A549 treated with ZK216348 at 1 μM for 4 hours (cell line): ENCODE measurements at places on chromosomes 5 and 9. TPM values are rescaled to one million over a fixed set of nuclear protein-coding genes. Genes with fewer than 3 reads are reported as not detected.

The ABCA2 gene
- total RNA-seq: 12.6 to 32.5 TPM (median 25.5 TPM) in 5 replicates

The ZBTB34 gene
- 2.8 to 4.7 TPM (median 3.9 TPM) in 5 replicates for total RNA-seq

The SH3PXD2B gene
- 12.4 to 18.8 TPM (median 17.8 TPM) in 5 replicates for total RNA-seq

The NR2F1-AS1 gene
- 2.9 to 4.6 TPM (median 4.1 TPM) in 5 replicates for total RNA-seq

The SPATA31A3 gene
- total RNA-seq: not detected in 5 replicates

The PDE6A gene
- total RNA-seq: 0.19 to 0.38 TPM (median 0.25 TPM) in 5 replicates

The ARSI gene
- total RNA-seq: 22.1 to 46.5 TPM (median 38.3 TPM) in 5 replicates

The AIF1L gene
- 1.4 to 2.1 TPM (median 1.5 TPM) in 5 replicates for total RNA-seq

The C1QTNF3 gene
- 0.09 to 0.33 TPM (median 0.13 TPM) in 4 of 5 replicates, not detected in the other for total RNA-seq

The SEMA5A gene
- total RNA-seq: not detected in 5 replicates

The SPRY4 gene
- 5.3 to 9.4 TPM (median 7.1 TPM) in 5 replicates for total RNA-seq

The RIC1 gene
- total RNA-seq: 10.3 to 13.8 TPM (median 12.2 TPM) in 5 replicates

The FBN2 gene
- 12.9 to 22.2 TPM (median 18.6 TPM) in 5 replicates for total RNA-seq

The COX7C gene
- 560 to 817 TPM (median 599 TPM) in 5 replicates for total RNA-seq

The INVS gene
- 8.3 to 11.4 TPM (median 10.4 TPM) in 5 replicates for total RNA-seq

The ANKRD34B gene
- 0.06 to 0.31 TPM (median 0.25 TPM) in 4 of 5 replicates, not detected in the other for total RNA-seq

The PCDHA9 gene
- total RNA-seq: 0.04 TPM in 1 of 5 replicates, not detected in the others

The TMEM171 gene
- total RNA-seq: 4.8 to 7.4 TPM (median 6.3 TPM) in 5 replicates
